ENCODE measurements at places on chromosomes 7 and 10. TPM values are rescaled to one million over a fixed set of nuclear protein-coding genes. Genes with fewer than 3 reads are reported as not detected.

Gene IKZF1
- under 0.01 TPM for total RNA-seq

Gene GBX1
- not detected for total RNA-seq

Gene OPN4
- total RNA-seq = not detected

Gene NODAL
- total RNA-seq = not detected

Gene HYAL4
- under 0.01 TPM for total RNA-seq

Gene ZNF503
- total RNA-seq = 2.6 TPM

DNA sequence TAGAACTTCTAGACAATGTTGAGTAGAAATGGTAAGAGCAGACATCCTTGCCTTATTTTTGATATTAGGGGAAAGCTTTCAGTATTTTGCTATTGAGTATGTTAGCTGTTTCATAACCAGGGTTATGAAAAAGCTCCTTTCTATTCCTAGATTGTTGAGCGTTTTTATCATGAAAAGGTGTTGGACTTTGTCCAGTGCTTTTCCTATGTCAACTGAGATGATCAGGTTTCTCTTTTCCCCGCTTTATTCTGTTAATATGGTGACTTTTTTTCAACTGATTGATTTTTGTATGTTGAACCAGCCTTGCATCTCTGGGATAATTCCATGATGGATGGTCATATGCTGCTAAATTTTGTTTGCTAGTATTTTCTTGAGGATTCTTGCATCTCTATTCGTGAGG is 58.5 kb downstream of the LCOR start:
- no peak for DNase-seq

- DNase-seq = peak; percentile 94
Observed at GRCh38 chr10:91787810-91788209, 10.4 kb upstream of the TNKS2 start.

DNA sequence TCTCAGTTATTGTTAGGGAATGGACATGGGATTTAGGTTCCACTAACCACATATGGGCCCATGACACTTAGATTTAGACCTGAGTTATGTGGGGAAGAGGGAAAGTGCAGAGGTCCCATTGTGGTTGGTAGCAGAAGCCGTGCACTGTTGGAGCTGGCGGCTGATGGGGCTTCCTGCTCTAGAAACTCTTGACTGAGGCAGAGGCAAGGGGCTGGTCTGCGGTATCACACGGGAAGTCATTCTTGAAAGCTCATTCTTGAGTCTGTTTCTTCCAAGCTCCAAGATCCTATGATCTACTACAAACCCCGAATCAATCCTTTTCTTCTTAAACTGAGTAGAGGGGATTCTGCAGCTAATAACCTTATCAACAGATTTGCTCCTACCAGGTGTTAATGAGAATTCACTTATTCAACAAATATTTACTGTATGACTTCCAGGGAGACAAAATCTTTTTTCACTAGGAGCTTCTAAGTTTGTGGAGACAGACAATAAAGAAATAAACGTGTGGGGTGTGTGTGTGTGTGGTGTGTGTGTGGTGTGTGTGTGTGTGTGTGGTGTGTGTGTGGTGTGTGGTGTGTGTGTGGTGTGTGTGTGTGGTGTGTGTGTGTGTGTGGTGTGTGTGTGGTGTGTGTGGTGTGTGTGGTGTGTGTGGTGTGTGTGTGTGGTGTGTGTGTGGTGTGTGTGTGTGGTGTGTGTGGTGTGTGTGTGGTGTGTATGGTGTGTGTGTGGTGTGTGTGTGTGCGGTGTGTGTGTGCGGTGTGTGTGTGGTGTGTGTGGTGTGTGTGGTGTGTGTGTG is 57.1 kb downstream of the AOC1 start:
- DNase-seq = no peak

GRCh38 chr7:75604408-75604807 is 112.3 kb downstream of the SPDYE5 start:
- DNase-seq = no peak

DNA sequence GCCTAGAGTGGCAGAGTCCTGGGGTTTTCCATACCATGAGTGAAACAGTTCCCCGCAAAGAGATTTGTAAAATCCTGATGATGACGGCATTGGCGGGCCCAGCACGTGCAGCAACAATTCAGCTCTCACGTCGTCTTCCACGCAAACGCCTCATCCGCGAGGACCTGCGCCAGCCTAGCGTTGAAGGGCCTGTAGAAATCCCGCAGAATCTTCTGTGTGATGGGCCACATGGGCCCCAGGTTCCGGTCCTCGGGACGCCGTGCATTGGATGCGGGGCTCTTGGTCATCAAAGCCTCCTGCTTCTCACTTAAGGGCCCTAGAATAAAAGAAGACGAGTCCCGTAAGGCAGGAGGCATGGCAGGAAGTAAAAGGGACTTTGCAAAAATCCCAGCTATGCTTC is 83.4 kb downstream of the CHST15 start:
- DNase-seq = no peak

DNA sequence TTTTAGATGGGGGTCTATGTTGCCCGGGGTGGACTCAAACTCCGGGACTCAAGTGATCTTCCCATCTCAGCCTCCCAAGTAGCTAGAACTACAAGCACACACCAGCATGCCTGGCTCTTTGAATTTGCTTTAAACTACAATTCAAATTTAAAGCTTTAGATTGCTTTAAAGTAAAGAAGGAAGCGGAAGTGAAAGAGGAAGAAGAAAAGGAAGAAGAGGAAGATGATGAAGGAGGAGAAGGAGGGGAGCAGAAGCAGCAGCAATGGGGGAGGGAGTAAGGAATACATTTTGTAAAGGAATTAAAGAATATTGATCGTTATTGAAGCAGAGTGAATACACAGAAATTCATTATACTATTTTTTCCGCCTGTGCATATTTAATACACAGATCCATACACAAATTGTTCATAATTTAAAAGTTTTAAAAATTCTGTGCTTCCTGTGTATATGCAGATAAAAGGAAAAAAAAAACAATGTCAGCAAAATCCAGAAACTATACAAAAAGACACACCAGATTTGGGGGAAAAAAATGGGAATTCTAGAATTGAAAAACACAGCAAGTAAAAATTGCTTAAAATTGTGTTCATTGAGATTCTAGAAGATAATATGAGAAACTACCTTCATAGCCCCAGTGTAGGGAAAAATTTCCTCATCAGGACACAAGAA is 60.8 kb upstream of the KCNMA1 start:
- DNase-seq = no peak

GRCh38 chr7:136023134-136023869 is 46.1 kb upstream of the MTPN start:
- peak; percentile 27 for DNase-seq

DNA sequence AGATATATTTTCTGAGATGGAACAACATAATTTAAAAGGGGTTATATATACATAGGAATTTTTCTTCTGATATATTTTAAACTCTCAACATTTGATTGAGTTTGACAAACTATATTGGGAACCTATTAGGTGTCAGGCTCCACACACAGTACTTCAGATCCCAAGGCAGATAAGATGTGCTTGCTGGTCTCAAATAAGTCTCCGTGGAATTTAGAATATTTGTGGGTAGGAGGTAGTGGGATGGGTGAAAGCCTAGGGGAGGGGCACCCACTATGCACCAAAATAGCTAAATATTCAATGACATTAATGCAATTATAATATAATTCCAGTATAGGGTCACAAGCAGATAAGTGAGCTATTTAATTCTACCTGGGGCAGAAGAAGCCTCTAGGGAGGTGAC is 81.5 kb downstream of the ARL4A start:
- no peak for DNase-seq

GRCh38 chr7:156028521-156028920 is 216.3 kb upstream of the SHH start:
- DNase-seq = no peak

- DNase-seq = no peak
Observed at GRCh38 chr10:129404091-129404490, 63.0 kb upstream of the MGMT start.

DNA sequence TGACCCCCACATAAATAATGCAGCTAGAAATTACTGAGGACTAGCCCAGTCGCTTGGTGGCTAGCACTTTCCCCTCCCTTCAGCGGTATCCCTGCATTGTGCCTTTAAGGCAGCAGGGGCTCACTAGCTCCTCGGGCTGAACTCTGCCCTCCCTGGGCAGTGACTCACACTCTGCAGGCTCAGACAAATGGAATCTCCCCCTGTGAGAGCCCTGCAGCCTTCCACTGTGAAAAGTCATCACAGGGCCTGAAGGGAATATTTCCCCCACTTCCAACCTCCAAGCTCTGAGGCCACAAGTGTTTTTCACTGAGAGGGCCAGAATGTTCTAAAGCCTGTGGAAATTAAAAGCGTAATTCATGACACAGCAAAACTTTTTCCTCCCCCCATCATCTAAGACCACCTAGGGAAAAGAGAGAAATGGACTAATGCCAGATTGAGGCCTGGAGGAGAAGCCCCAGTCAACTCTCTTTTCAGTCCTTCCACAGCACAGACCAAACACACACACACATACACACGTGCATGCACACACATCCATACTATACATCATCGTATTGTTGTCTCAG is 93.6 kb upstream of the COL1A2 start:
- peak; percentile 92 for DNase-seq

GRCh38 chr10:126215746-126216631 is 172.3 kb downstream of the ADAM12 start:
- DNase-seq = no peak

DNA sequence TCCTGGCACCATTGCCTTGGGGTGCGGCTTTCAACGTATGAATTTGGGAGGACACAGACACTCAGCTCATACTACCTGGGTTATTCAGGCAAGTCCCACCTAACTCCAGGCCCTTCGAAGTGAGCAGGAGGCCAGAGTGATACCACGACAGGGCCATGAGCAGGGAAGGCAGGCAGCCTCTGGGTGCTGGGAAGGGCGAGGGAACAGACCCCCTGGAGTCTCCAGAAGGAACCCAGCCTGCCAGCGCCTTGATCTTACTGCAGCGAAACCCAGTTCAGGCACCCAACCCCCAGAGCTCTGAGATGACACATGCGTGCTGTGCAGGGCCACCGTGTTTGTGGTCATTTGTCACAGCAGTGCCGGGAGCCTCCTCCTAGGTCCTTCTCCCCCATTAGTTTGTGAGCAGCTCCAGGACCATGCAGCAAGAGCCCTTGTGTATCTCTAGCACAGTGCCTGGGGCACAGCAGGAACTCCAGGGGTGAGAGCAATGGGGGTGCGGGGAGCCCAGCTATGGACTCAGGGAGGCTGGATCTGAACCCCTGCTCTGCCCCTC is 7.7 kb upstream of the INSIG1 start:
- DNase-seq = no peak

DNA sequence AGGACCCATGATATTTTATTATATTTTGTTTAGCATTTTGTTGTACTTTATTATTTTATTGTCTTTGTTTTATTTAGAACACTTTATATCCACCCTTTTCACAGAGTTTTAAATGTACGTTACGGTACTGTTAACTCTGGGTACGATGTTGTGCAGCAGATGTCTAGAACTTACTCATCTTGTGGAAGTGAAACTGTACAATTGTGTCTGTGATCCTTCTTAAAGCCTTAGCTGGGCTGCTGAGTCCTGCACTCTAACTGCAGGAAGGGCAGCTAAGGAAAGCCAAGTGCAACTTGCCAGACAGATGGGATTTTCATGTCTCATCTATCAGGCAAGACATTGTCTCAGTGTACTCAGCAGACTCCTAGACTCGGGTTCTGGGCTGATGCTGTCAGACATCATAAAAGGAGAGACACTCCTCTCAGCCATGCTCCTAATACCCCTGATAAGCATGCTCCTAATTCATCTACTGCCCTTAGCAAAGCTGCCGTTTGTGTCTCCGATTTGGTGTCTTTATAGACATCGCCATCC is 14.6 kb upstream of the INSYN2A start:
- DNase-seq = no peak

GRCh38 chr7:18471476-18472160 is 23.9 kb upstream of the HDAC9 start:
- no peak for DNase-seq

GRCh38 chr7:52253953-52254352 is 781.5 kb upstream of the POM121L12 start:
- DNase-seq = no peak

GRCh38 chr7:100867040-100867775 is at the start of gene TRIP6:
TRIP6 (plus strand) TSS chr7:100867387; CDS start chr7:100867498, 111 bp downstream.
- peak; percentile 77 for DNase-seq

DNA sequence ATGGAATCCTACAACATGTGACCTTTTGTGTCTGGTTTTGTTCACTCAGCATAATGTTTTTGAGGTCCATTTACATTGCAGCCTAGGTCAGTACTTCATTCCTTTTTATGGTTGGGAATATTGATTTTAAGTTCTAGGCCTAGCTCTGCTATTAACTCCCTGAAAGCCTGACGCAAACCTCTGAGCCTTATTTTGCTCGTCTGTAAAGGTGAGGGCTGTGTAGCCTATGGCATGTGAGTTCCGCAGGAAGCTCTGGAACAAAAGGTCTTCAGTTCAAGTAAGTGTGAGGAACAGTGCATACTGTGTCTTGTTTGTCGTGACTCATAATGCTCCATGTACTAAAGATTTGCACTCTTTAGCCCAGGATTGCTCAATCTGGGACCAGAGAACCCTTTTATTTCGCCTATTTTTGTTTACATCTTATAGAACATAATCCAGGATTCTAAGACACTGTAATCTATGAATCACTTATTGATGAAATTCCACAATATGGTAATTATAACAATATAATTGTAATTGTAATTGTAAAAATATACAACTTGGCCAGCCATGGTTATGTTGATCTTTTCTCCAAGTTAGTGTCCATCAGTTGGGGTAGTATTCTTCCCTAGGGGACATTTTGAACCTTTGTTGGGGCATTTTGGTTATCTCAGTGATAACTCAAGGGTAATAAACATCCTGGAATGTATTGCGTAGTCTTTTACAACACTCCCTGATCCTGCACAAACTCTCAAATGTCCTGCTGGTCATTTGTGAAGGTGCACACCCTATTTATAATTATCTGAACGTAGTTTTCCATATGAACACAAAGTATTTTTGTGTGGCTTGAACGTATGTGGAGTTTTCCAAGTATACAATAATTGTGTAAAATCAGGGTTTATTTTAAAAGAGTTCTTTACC is 184.7 kb downstream of the VTI1A start:
- DNase-seq = peak; percentile 80

GRCh38 chr10:126062131-126063032 is 166.0 kb downstream of the FANK1 start:
- peak; percentile 98 for DNase-seq
